Upper lobe of left lung (tissue), 6 donors: ENCODE measurements at places on chromosomes 7 and 10. TPM values are rescaled to one million over a fixed set of nuclear protein-coding genes. Genes with fewer than 3 reads are reported as not detected.

The LIPM gene
- not detected for total RNA-seq

The PDGFA gene
- 23.0 TPM for total RNA-seq

The TMEM225B gene
- total RNA-seq: 1.4 TPM

The PRLHR gene
- total RNA-seq: not detected

DNA sequence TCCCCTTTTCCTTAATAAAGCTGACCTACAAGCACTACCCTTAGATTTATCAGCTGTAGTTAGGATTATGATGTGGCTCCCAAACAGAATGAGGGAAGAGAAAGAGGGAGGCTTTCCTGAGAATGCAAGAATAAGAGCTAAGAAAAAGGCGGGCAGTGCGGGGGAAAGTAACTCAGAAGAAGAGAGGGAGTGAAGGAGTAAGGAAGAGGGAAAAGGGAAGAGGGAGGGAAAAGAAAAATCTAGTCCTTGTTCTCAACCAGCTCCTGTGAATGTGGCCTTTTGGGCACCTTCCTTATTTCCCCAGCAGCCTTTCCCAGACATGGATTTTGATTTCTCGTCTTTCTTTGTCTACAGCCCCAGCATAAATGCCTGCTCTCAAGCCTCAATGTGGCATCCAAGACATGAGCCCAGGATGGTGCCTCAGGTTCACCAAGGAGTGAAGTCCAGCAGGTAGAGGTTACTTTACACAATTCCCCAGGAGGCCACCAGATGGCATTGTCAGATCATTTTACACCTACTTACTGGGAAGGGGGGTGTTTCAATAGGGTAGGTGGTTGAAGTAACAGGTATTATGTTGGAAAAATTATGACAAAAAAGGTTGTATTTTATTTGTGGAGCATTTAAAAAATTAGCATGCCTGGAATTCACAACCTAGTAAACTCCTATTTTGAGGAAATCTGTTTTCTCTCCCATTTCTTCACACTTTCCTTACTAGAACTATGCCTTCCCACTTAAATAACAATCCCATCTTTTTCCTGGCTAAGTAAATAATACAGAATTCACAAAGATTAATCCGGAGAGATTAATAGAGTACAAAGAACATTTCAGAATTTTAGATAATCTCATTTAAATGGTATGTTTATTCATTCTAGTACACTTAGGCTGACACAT is 106.5 kb downstream of the HTR7 start:
- DNase-seq: no peak

DNA sequence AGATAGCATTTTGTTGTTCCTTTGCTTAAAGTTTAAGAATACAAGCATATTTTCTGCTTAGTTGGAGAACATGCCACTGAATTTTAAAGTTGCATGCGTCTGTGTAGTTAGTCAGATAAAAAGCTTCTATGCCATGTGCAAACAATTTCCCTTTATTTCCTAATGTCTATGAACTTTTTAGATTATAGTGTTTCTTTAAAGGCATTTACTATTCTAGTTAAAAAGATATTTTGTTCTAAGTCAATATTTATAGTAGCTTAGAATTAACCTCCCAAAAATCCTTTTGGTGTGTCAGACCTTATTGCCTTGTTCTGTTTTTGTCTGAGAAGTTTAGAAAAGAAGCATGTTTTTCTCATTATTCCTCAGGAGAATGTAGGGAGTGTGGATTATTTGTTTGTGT is 99.0 kb upstream of the GATA3 start:
- no peak for DNase-seq

DNA sequence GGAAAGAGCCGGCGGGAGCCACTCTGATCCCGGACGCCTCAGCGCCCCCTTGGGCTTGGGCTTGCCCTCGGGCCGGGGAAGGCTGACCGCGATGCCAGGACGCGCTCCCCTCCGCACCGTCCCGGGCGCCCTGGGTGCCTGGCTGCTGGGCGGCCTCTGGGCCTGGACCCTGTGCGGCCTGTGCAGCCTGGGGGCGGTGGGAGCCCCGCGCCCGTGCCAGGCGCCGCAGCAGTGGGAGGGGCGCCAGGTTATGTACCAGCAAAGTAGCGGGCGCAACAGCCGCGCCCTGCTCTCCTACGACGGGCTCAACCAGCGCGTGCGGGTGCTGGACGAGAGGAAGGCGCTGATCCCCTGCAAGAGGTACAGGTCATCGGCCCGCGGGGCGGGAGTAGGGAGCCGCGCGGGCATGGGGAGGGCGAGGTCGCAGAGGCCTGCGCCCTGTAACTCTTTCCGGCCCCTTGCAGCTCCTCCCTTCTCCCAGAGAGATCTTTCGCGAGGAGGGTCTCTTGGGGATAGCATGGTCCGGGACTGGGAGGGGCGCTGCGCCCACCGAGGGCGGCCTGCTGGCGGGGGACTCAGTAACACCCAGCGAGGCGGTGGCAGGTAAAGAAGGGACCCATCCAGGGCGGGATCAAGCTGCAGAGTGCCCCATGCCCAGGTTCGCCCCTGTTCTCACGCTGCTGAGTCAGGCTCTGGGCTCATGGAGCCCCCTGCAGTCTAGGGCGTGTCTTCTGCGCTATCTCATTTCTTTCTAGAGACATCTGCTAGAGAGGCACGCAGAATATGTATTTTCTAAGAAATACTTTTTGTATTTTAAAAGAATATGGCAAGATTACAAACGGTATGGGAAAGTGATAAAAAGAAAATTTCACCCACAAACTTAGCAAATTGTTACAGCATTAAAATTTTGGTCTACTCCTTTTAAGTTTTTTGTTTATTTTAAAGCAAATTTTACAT is 687 bp downstream of the EPDR1 start:
- peak; percentile 89 for DNase-seq

GRCh38 chr10:44674536-44675386 is 236.4 kb upstream of the TMEM72 start:
- DNase-seq: no peak

DNA sequence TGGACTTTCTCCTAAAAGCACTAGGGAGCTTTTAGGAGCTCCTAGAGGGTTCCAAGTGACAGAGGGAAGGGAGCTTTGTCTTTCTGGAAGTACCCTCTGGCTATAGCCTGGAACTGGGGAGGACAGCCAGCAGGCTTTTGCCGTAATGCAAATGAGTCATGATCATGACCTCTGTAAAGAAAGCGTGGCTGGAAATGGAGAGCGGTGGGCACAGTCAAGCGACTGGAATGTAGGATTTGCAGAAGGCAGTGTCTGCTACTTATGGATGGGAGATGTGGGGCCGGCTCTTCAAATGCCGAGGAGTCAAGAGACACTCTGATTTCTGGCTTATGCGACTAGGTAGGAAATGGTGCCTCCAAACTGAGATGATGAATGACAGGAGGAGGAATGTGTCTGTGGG is 34.6 kb upstream of the PLPP4 start:
- no peak for DNase-seq

DNA sequence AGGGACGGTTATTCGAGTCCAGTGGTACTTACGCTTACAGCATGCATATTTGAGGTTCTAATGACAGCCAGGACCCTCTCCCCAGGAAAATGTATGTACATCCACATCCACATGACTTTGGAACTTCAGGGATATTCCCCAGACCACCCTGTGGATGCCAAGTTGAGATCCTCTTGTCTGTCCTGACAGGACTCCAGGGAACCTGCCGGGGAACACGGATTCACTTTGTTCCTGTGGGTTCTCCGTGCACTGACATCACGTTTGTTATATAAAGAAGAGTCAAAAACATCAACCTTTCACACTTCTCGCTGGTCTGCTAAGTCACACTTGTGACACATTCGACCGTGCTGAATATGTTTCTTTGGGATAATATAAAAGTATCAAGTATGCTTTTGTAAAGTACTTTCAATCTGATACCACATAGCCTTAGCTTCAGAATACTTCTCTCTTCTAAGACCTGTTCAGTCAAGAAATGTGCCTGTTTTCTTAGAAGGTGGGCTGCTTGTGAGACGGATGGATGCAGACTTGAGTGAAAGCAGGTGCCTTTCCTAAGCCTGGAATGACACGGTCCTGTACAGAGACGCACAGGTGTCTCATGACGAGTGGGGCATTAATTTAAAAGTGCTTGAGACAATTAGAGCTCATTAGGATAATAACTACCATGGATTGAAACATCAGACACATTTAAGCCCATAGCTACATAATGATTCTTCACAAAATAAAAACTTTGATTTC is 38.7 kb downstream of the CALML5 start:
- DNase-seq: no peak

DNA sequence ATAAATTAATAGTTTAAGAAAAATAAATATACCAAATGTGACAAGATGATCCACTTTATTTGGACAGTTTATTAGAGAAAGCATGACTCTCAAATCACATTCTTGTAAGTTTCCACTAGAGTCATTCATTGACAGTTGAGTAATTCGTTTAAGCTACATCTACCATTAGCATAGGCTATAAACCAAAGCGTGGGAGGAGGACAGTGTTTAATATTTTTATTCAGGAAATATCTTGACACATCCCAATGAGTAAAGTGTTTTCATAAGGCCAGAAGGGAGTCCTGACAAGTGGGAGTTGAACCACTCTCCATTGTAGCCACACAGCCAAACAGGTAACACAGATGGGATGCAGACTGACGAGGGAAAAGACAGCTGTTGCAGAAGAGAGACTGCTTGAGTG is 386.5 kb upstream of the SEMA3D start:
- DNase-seq: no peak

DNA sequence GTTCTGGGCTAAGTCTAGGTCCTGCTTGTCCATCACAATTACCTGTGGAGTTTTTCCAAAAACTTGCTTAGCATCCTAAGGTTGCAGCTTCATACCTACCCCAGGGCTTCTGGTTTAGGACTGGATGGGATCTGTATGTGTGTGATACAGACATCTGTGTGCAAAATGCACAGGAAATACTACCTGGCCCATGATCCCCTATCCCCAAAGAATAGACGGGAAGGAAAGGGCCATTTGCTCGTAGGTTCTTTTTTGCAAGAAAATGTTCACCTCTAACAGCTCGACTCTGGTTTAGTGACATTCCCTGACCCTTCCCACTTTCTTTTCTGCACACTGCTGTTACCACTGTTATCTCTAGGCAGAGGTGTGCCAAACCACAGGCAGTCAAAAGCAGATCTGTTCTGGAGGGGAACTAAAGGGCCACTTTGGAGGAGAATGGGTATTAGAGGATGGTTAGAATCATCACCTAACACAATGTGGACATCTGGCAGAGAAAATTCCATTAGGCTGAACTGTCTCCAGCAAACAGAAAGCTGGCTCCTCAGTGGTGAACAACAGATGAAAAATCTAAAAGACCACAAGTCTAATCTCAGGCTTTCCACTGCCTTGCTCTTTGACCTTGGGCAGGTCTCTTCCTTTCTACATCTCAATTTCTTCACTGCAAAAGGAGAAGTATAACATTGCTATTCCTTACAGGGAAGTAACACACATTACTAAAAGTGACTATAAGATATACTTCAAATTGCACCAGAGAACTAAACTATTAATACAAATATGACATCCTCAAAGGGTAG is 107.4 kb downstream of the UBE2H start:
- no peak for DNase-seq

GRCh38 chr10:101120884-101121653 is 10.0 kb upstream of the TLX1 start:
- no peak for DNase-seq
